ENCODE measurements at places on chromosomes 2 and 18.
A peak's percentile ranks its signal among the peaks of the same experiment; 100 is the strongest.

- no peak for DNase-seq
Measured at GRCh38 chr18:55491616-55492015, 96.4 kb downstream of the TCF4 start.

GRCh38 chr18:44836263-44836662 is 155.6 kb downstream of the SETBP1 start:
- DNase-seq, result no peak

DNA sequence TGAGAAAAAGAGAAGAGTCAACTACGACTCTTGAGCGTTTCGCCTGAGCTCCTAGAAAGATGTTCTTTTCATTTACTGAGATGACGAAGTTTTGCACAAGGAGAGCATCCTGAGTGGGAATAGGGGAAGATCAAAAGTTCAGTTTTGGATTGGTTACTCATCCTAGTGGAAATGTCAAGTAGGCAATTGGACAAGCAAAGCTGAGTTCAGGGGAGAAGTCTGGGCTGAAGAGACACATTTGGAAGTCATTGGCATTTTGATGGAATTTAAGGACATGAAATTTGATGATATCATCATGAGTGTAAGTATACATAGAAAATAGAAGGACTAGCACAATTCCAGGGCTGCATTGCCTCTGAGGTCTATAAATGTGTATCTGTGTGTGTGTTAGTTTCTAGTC is 416.6 kb downstream of the RAD51AP2 start:
- no peak for DNase-seq

DNA sequence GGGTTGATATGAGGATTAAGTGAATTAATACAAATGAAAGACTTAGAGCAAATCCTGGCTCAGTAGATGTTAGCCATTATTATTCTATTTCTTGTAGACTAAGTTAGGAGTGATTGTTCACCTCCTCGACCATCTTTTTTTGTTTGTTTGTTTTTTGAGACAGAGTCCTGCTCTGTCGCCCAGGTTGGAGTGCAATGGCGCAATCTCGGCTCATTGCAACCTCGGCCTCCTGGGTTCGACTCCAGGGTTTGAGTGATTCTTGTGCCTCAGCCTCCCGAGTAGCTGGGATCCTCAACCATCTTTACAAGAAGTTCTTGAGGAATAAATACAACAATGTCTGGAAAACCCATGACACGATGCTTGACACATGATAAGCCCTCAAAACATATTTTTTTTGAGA is 12.7 kb downstream of the TRIM54 start:
- no peak for DNase-seq

DNA sequence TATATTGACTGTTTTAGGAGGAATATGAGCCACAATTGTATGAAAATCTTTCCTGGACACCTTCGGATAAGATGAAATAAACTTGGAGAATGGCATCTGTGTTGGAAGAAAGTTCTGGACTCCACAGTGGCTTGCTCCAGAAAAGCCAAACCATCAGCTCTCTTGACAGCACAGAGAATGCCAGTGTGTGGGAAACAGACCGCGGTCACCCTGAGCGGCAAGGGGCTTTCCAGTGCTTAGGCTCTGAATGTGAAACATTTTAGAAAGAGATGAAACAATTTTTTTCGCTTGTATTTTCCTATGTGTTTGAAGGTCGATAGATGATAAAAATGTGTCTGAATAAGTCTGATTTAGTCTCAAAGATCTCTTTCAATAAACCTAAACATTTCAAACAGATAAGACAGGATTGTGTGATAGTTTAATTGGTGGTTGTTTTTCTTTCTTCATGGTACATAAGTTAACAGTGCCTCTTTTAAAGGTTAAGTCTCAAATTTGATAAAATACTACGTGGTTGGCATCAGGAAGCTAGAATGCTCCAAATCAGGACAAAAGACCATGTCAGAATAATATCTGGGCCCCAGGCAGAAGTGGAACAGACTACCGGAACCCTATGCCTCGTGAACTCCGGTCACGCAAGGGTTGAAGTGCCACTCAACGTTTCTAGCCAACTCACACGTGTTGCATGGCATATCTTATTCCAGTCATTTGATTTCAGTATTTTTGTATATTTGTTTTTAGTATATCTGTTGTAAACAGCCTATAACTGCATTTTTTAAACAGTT is 28.9 kb downstream of the PTGR3 start:
- DNase-seq, result no peak

- no peak for DNase-seq
Measured at GRCh38 chr2:112728378-112729175, 7.8 kb downstream of the NT5DC4 start.

DNA sequence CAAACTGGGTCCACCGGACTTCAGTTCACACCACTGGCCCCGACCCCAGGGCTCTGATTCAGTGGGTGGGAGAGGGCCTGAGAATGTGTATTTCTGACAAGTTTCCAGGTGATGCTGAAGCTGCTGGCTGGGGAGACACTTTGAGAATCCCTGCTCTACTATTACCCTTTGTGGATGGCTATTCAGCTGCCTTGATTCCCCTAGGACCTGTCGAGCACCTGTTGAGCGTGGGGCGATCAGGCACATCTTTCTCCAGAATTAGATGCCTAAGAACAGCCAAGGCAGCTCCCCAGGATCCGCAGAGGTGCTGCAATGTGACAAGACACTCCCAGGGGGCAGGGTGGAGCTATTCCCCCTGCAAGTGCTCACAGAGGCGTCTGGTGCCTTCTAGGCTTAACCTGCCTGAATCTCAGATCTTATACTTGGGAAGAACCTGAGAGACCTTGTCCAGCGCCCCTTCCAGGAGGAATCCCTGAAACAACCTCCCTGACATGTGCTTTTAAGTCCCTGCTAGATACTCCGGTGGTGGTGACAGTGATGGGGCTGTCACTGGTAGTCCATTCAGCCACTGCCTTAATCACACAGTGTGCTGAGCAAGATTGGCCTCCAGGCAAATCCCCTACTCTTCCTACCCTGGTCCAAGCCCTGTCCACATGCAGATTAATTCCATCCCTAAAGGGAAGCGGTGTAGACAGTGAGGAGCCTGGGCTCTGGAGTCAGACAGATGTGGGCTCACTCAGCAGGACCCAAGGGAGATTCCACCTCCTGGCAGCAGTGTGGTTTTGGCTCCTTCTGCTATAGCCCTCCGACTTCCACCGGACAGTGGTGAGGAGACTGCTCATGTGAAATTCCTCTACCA is 43.4 kb upstream of the OTOF start:
- DNase-seq, result peak; percentile 17

GRCh38 chr18:2569338-2570207 is 1.7 kb downstream of the METTL4 start:
- DNase-seq, result no peak

- DNase-seq, result no peak
Measured at GRCh38 chr2:146135245-146135644, 1615.3 kb upstream of the ZEB2 start.

DNA sequence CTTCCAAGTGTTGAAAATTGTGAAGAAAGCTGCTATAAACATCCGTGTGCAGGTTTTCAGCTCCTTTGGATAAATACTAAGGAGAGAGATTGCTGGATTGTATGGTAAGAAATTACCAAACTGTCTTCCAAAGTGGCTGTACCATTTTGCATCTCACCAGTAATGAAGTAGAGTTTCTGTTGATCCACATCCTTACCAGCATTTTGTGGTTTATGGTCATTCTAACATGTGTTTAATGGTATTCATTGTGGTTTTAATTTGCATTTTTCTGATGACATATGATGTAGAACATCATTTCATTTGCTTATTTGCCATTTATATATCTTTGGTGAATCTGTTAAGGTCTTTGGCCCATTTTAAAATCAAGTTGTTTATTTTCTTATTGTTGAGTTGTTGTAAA is 260.7 kb downstream of the SPAG16 start:
- no peak for DNase-seq

GRCh38 chr2:203783496-203784203 is 77.2 kb downstream of the CD28 start:
- DNase-seq, result no peak

DNA sequence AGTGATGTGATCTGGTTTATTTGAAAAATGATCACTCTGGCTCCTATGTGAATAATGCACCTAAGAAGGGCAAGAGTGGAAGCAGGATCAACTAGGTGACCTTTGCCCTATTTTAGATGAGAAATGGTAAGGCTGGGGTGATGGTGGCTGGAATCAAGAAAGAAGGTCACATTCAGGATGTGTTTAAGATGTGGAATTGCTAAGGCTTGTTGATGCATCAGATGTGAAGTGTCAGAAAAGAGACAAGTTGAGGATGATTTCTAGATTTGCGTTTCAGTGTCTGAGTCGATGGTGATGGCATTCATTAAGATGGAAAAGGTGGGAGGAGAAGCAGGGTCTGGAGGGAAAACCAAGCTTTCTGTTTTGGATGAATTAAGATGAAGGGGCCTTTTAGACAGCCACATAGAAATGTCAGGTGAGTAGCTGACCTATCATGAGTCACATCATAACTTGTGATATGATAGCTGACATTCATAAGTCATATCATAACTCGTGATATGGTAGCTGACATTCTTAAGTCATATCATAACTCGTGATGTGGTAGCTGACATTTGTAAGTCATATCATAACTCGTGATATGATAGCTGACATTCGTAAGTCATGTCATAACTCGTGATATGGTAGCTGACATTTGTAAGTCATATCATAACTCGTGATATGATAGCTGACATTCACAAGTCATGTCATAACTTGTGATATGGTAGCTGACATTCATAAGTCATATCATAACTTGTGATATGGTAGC is 101.2 kb upstream of the SEC11C start:
- no peak for DNase-seq

DNA sequence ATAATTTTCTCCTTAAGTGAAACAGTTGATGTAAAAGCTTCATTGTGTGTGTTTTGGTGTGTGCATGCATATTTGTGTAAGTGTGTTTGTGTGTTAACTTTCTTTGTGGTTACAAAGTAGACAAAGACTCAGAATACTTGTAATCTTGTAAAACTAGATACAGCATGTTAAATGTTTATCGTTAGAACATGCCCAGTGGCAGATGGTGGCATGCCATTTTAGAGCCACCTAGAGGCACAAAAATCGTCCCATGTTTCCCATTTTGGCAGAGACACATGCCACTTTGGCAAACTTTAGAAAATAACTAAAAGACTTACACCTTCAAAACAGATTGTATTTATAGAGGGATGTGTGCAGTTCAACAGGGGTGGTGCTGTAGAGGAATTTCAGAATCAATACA is 224.1 kb downstream of the LRP1B start:
- no peak for DNase-seq

DNA sequence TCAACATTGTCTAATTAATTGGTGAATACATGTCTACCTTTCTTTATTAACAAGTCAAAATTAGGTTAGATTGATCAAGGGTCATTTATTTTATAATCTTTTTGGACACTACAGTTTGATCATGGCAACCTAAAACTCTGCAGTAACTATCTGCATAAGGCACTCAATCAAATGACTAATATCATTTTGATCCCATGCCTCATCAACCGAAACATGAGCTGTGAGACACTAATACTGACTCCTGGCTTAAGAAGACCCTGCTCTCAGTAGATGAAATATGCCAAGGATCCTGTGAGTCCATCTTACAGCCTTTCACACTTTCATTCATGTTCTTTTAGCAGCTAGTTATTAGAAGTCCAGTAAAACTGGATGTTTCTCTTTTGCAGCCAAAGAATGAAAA is 169.4 kb upstream of the CAVIN2 start:
- no peak for DNase-seq

DNA sequence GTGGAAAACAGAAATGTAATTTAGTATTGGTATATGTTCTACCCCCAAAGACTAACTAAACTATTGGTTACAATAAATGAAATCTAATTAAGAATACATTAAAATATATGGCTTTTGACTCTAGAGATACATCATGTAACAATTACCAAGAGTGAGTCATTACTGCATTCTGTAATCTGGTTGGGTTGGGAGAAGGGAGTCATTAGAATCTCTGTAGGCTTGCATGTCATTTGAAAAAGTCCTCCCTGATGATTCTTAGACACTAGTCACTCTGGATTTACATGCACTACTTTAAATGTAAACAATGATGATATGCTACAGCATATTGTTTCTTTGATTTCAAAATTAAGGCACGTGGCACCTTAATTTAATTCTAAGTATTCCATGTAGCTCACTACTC is 293.4 kb upstream of the CHST9 start:
- no peak for DNase-seq

DNA sequence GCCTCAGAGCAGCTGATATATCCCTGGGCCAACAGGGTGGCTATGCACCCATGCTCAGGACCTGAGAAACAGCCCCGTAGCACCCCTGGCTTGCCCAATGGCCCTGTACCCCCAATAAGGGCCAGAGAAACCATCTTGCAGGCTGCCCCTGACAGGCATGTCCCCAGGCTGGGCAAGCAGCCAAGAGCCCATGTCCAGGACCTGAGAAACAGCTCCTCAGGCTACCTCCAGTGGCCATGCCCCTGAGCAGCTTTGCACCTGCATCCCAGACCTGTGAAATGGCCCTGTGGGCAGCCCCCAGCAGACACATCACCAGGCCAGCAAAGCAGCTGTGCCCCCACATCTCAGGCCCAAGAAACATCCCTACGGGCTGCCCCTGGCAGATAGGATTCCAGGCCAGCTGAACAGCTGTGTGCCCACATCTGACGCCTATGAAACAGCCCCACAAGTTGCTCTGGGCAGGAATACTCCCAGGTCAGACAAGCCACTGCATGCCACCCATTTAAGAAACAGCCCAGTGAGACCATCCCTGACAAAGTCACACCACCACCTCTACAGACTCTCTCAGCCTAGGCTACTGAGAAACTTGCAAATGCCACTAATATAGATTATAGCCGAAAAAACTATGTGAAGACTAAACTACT is 84.1 kb downstream of the TMEM237 start:
- no peak for DNase-seq

DNA sequence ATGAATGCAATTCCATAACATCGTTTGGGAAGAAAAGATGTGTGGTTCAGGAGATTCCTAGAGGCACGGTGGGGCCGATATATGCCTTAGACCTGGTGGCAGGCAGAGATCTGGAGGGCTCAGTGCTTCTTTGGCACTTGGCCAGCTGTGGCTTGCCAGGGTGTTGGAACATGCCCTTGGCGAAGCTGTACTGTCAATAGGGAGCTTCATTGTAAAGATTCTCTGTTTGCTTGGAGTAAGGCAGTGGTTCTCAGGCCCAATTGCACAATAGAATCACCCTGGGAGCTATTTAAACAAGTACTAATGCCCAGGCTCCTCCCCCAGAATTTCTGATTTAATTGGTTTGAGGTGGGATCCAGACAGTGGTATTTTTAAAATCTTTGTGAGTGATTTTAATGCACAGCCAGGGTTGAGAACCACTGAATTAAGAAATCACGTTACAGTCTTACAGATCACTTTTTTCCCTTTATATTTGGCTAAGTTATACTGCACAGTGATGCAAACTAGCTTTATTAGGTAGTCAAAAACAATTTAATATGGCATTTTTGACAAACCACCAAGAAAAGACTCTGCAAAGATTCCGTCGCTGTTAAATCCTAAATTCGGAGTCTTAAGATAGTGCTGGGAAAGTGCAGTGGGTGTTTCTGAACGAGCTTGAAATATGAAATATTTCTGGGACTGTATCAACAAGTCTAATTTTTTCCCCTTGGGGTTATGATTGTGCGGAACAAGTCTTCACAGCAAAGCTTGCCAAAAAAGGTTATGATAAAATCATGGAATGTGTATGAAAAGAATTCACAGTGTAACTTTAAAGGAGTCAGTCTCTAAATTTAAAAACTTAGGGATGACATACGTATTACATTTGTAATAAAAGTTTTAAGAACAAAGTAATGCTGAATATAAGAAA is 78.0 kb downstream of the CRIM1 start:
- no peak for DNase-seq

GRCh38 chr2:30243231-30243630 is 11.9 kb downstream of the LBH start:
- DNase-seq, result no peak
